ENCODE measurements at places on chromosomes 7 and 10.

DNA sequence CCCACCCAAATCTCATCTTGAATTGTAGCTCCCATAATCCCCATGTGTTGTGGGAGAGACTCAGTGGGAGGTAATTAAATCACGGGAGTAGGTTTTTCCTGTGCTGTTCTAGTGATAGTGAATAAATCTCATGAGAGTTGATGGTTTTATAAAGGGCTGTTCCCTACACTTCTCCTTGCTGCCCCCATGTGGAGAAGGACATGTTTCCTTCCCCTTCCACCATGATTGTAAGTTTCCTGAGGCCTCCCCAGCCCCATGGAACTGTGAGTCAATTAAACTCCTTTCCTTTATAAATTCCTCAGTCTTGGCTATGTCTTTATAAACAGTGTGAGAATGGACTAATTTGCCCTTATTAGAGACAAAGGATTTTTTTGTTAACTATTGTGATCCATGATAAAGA is 48.5 kb upstream of the MKX start:
- DNase-seq, result no peak

DNA sequence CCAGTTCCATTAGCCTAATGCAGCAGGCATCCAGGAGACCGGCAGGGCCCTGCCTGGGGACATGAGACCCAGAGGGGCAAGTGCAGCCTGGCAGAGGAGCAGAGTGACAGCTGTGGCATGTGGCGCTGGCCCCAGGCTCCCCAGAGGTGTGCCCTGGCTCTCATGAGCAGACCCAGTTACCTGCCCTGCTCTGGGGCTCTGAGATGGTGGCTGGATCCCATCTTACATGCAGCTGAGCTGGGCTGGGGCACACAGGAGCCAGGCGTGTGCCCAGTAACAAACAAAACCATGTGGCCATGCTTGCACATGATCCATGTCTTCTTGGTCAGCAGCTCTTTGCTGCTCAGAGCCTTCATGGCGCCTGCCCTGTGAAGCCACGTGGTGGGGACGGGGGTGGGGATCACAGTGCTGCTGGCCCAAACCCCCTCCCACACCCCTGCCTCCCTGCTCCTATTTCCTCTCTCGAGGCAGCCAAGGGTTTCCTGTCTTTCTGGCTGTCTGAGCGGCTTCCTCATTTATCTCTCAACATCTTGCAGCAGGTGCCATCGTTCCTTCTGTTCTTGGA is 40.3 kb upstream of the GTF2I start:
- no peak for DNase-seq

GRCh38 chr7:118473271-118473670 is 248.8 kb downstream of the ANKRD7 start:
- no peak for DNase-seq

GRCh38 chr7:151316896-151317295 is 24.7 kb upstream of the NUB1 start:
- DNase-seq, result no peak

GRCh38 chr10:89391907-89392756 is at the start of gene IFIT1:
TSS of gene IFIT1 (plus strand) at chr10:89392623. CDS start at chr10:89392713, 90 bp downstream.
- DNase-seq, result peak; percentile 68

- no peak for DNase-seq
These were observed 63.5 kb upstream of the PITRM1 start for GRCh38 chr10:3235996-3236510.
